ENCODE measurements at places on chromosomes 12 and 14.
A peak's percentile ranks its signal among the peaks of the same experiment; 100 is the strongest.

DNA sequence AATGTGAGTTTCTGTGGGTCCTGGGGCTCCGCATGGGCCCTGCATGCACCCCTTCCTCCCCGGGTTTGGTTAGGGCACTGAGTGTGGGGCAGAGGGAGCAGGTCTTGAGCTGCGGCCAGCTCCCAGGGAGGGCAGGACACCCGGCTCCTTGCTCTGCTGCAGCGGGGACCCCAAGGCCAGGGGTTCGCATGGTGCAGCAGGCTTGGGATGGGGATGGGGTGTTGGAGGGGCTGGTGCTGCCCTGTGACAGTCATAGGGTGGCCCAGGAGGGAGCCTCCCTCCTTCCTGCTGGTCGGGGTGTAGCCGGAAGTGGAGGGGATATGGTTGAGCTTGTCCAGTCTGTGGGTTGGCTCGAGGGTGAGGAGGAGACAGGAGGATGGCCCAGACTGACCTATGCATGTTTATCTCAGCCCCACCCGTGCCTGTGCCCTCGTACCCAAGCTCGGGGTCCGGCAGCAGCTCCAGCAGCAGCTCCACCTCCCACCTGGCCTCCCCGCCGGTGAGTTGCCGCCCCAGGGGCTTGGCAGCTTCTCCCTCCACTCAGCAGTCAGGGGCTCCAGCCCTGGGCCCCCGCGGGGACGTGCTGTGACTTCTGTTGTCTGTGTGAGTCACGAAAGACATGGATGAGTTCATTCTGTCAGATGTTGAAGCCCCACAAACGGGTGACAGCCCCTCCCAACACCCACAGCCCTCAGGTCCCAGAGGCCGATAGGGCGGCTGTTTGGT is 16.0 kb downstream of the ULK1 start:
- DNase-seq, result no peak

GRCh38 chr14:105096206-105096875 is 31.1 kb upstream of the GPR132 start:
- DNase-seq, result no peak

GRCh38 chr12:110742096-110742717 is 484 bp downstream of the PPP1CC start:
- no peak for DNase-seq

DNA sequence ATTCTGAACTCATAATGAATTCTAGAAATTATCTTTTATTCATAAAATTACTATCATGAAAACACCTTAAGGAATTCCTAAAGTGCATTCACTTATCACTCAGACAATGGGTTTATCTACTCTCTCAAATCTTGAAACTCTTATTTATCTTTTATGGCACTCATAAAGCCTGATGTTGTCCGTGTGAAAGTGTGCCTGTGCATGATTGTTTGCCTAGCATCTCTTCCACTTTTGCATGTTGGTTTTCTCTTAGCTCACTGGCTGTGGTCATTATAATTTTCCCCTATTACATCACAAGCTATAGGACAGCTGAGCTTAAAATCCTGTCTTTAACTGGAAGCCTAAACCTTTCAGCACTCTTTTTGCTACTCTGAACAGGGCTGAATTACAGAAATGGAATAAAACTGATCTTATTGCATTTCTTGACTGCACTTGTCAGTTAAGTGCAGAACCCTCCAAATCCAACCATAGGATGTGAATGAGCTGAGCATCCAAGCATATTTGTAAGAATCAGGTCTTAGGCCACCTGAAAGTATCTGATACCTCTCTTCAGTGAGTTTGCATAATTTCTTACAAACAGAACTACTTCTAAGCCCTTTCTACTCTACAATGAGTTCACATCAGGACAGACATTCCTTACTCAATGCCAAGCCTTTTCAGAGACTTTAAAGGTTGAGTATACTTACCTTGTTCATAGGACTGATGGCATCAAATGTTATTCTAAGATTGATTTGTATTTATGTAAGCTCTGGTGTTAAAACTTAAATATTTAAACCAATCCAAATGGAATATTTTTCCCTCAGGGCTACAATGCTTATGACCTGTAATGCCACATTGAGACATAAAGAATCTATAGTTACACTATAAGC is 221.2 kb upstream of the KITLG start:
- DNase-seq, result no peak

GRCh38 chr12:50753232-50753769 is 10.6 kb upstream of the ATF1 start:
- DNase-seq, result no peak

DNA sequence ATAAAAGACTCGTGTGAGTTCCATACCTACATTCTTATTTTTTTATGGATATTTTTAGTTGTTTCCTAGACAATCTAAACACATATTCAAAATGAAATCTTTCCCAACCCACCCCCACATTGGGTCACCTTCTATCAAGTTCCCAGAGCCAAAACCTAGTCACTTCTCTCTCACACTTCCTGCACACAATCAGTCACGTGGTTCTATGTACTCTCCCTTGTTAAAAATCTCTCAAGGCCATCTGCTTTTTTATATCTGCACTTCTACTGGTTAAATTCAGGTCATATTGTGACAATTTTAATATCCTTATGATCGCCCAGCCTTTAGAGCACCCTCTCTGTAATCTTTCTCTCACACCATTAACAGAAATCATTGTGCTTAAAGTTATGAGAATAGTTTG is 175.0 kb upstream of the SYT10 start:
- DNase-seq, result no peak

- peak; percentile 13 for DNase-seq
Observed at GRCh38 chr12:8508910-8509841, 4.1 kb upstream of the CLEC4D start.

GRCh38 chr14:69671365-69672030 is 60.1 kb downstream of the SUSD6 start:
- no peak for DNase-seq

- no peak for DNase-seq
Observed at GRCh38 chr12:90064852-90065801, 356.5 kb upstream of the ATP2B1 start.

DNA sequence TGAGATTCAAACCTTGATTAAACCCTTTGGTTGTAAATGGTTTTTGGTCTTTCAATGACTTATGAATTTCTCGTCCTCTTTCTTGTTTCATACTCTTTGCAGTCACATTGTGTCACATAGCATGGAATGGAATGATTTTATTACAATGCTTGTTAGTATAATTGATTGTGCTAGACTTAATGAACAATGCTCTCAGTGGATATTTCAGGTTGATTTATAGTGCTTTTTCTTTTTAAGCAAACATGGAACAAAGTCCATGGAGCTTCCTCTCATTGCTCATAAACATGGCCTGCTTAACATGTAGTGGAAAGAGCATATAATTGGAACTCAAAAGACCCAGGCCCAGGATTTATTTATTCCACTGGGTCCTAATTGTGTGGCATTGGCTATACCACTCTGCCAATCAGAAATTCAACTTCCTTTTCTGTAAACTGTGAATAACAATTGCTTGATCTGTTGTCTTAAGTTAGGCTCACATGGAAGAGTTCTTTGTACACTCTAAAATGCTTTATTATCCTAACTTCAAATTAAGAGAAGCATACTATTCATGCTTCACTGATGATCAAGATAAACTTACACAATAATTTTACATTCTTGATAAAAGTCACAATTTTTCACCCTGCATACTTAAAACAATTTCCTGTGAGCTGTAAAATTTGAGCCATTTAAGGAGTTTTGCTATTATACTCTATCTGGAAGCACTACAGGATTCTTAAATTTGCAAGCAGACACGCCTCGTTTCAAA is 370.5 kb upstream of the PDE3A start:
- DNase-seq, result no peak

DNA sequence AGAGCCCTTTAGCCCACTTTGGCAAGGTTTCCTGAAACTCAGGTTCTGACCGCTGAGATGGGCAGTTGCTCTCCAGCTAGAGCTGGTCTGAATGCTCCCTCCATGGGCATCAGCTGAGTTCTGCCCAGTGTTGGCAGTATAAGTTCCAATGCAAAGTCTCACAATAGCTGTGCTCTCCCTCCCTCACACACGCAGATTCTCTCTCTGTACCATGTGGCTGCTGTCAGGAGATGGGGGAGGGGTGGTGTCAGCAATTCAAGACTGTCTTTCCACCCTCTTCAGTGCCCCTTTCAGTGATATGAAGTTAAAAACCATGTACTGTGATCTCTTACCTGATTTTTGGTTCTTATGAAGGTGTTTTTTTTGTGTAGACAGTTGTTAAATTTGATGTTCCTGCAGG is 164.3 kb upstream of the PLEKHA5 start:
- no peak for DNase-seq

DNA sequence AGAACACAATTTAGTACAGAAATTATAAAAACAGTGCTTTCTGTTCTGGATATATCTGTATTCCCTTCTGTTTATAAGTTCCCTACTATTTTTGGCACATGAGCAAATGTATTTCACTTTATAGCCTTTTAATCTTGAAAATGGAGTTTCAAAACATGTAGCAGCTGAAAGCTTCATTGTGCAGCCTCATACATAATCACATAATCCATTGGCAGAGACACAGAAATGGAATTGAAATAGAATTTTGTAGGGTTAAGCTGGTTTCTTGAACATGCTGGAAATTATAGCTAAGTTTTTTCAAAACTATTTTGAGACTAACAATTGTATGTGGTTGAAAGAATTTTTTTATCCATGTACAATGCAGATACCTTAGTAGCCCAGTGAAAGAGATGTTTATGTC is 614.3 kb upstream of the MDGA2 start:
- DNase-seq, result no peak

DNA sequence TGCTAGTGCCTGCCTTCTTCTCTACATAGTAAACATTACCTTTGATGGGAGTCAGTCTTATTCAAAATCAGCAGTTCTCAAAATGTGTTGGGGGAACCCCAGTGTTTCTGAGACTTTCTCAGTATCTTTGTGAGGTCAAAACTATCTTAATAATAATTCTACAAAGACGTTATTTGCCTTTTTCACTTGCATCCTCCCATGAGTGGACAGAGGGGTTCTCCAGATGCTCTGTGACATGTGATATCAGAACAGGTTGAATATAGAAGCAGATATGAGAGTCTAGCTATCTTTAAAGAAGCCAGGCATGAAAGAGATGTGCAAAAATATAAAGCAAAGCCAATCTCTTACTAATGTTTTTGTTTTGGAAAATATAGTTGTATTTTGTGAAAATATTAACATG is 144.7 kb downstream of the KTN1 start:
- DNase-seq, result no peak

GRCh38 chr12:46269429-46270241 is 792 bp upstream of the SLC38A1 start:
- no peak for DNase-seq

DNA sequence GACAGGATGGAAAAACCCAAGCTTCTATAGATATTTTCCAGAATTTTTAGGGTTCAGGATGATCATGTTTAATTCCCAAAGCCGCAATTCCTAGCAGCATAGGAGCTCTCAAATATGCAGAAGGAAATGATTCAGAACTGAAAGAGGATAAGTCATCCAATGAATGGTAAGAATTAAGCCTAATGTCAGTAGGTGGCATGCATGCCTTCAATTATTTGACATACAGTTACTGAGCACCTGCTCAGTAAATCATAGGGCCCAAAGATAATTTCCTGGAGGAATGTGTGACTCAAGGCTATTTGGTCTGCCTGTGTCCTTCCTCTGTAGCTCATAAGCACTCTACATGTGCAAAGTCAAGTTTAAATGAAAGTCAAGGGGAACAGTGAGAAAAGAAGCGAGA is 116.8 kb upstream of the SLC38A4 start:
- no peak for DNase-seq

GRCh38 chr14:58291646-58292045 is 6.7 kb upstream of the ARID4A start:
- DNase-seq, result no peak

DNA sequence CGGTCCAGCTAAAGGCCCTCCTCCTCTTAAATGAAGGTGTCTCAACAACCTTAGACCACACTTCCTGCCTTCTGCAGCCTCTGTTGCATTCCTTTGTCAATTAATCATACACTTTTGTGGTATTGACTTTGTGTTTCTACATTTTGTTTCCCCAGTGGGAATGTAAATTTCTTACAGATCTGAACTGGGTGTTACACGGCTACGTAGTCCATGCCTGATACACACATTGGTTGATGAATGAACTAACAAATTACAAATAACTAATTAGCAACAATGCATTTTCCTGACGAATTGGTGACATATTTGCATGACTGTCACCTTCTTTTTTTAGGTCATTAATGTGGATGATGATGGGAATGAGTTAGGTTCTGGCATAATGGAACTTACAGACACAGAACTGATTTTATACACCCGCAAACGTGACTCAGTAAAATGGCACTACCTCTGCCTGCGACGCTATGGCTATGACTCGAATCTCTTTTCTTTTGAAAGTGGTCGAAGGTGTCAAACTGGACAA is 15.2 kb upstream of the CCT2 start:
- no peak for DNase-seq

GRCh38 chr12:93039062-93039461 is 110.0 kb upstream of the EEA1 start:
- no peak for DNase-seq

DNA sequence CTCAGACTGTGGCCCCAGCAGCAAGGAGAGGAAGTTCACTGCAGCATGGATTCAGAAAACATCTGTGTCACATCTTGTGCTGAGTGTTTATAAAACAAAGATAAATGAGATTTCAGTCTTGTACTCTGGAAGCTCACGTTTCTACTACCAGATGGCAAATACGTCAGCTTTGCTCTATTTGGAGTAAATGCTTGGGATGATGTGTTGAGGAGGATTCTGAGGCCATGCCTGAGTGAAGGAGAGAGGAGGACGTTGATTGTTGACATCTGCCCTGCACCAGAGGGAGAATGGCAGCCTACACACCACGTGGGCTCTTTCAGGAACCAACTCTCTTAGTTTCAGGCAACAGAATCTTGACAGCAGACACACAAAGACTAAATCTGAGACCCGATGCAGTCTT is 188.9 kb downstream of the TMEM132C start:
- no peak for DNase-seq

GRCh38 chr12:122040579-122041386 is 19.1 kb downstream of the BCL7A start:
- no peak for DNase-seq

DNA sequence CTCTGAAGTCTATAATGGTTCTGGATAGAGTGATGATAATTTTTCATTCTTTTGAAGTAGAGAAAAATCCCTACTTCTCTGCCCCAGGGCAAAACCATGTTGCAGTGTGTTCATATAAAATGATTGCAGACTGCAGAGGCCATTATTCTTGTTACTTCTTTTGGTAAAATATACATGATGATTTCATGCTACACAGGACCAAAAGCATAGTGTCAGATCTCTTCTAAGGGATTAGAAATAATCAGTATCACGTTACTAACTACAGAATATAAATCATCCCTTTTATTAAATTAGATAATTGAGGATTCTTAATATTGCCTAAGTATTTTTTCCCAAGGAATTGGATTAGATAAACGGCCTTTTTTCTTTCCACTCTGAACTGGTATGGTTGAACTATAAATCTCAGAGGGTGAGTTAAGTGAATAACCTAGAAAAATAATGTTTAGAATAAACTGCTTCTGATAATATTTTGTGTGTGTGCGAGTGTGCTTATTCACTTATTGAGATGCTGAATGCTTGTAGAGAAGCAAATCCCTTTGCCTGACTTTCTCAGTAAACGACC is 156.2 kb downstream of the EFCAB11 start:
- DNase-seq, result no peak

- no peak for DNase-seq
Observed at GRCh38 chr12:93664573-93665138, 12.5 kb upstream of the CRADD start.

GRCh38 chr12:128381541-128381940 is 114.6 kb downstream of the TMEM132C start:
- no peak for DNase-seq
